ENCODE measurements at places on chromosomes 3 and 15. TPM values are rescaled to one million over a fixed set of nuclear protein-coding genes. Genes with fewer than 3 reads are reported as not detected.

HCLS1 gene
- 234 TPM for total RNA-seq

RAB43 gene
- 46.8 TPM for total RNA-seq

CORO2B gene
- total RNA-seq = not detected

IL17RB gene
- total RNA-seq = 1.2 TPM

GOLGA6L7 gene
- total RNA-seq = not detected

ADAMTSL3 gene
- not detected for total RNA-seq

NEDD4 gene
- total RNA-seq = 12.6 TPM

AMOTL2 gene
- not detected for total RNA-seq

GRCh38 chr3:51961602-51962569 is 5.4 kb downstream of the PCBP4 start:
- no peak for DNase-seq

GRCh38 chr3:46440531-46441294 is 24.0 kb downstream of the LTF start:
- peak; percentile 50 for DNase-seq

GRCh38 chr15:81724536-81724935 is 321.3 kb downstream of the MEX3B start:
- DNase-seq = no peak

DNA sequence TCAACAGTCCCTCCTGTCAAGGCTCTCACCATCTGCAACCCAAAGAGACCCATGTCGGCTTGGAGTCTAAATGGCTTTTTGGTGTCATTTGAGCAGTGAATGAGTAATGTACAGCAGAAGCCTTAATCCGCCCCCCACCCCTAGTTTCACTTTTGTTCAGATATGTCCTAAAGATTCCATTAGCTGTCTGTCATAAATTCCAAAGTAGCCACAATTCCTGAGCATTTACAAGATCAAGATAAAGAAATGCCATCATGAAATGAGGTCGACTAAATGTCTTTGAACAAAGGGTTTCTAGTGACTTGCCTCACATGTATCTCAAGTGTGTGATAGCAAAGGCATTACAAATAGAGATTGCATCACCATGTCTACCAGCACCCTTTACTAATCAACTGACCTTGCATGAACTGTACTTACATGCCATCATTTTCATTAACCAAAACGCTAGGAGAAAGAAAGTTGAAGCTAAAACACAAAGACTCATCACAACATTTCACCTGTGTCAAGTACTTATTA is 123.8 kb upstream of the PHLDB2 start:
- no peak for DNase-seq

DNA sequence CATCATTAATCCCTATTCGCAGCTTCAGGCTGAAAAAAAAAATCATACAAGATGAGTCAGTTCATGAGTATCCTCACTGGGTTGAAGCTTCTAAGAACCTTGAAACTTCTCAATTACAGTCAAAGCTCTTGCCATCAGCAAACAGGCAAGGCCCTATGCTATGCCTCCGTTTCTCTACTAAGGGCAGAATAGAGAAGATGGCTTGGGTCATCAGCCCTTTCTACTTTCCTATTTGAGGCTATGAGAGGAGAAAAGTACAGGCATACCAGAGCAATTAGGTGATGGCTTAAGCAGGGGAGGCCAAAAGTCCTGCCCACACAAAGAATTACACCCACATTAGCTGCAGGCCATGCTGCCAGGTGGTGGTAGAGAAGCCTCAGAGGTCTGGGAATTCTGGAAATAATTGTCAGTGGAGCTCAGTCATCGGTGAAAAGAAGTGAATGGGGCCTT is 89.0 kb downstream of the MRPL46 start:
- DNase-seq = no peak

- no peak for DNase-seq
These were observed 713.9 kb upstream of the GBE1 start for GRCh38 chr3:82475306-82475705.

DNA sequence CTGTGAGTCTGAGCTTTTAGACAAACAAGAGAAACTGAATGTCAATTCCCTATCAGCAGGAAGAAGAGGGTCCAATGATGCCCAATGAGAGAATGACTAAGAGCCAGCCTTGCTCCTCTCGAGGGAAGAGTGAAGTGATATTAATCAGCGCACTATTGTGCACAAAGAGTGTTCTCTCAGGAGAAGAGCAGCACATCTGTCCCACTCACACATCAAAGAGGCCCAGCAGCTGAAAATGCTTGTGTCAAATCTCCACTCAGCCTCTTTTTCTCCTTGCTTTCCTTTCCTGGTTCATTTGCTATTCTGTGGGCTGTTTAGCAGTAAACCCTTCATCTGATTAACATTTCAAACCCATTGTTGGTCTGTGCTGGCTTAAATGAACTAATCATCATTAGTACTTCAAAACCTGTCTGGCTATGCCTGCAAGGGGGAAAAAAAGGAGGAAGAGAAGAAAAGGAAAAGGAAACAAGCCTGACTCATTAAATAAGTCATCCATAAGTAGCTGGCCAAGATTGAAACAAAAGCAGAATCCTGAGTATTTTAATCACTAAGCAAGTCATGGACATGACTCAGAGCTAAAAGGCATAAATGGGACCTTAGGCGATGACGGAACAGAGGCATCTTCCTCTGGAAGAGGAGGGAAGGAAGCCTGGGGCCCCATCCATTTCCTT is 912.7 kb downstream of the TUSC7 start:
- DNase-seq = no peak

GRCh38 chr3:13174011-13174802 is 101.0 kb upstream of the IQSEC1 start:
- no peak for DNase-seq

DNA sequence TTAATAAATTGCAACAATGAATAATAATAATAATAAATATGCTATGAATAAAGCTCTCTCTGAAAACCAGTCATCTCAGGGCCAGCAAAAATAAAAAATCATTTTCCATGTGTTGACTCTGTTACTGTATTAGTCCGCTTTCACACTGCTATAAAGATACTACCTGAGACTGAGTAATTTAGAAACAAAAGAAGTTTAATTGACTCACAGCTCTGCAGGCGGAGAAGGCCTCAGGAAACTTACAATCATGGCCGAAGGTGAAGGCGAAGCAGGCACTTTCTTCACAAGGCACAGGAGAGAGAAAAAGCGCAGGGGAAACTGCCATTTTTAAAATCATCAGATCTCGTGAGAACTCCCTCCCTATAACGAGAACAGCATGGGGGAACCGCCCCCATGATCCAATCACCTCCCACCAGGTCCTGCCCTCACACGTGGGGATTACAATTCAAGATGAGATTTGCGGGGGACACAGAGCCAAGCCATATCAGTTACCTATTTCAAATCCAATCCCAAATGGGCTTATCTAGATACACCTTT is 224.1 kb downstream of the IGSF11 start:
- no peak for DNase-seq

DNA sequence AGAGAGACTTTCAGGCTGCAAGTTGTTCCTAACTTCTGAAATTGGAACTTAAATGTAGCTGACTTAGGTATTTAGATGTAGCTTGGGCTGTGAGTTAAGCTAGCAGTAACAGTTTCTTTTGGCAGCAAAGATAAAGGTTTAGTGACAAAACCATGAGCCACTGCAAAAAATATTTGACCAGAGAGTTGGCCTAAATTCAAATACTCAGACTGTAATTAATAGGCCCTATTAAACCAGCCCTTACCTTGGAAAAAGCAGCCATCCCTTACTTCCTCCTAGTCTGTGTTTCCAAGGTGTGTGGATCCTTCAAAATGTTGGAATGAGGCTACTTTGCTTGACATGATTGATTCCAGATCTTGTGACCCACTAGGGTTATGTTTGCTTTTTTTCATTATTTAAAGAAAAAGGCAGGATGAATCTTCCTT is 8.2 kb downstream of the TPM1 start:
- no peak for DNase-seq

DNA sequence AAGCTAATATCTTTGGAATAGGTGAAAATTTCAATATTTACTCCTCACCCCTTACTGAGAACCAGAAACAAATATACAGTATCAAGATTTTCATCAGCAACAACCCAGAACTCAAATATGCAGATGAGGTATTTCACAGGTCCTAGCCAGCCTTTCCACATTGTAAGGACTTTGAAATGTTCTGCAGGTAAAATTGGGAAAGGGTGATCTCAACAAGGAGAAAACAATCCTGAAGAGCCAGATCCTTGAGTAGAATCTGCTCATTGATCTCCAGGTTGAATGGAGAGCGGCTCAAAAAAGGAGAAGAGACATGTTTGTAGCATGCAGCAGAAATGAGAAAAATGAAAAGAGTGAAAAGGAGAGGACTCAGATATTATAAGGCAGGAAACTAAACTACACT is 493.3 kb upstream of the NAALADL2 start:
- DNase-seq = no peak

DNA sequence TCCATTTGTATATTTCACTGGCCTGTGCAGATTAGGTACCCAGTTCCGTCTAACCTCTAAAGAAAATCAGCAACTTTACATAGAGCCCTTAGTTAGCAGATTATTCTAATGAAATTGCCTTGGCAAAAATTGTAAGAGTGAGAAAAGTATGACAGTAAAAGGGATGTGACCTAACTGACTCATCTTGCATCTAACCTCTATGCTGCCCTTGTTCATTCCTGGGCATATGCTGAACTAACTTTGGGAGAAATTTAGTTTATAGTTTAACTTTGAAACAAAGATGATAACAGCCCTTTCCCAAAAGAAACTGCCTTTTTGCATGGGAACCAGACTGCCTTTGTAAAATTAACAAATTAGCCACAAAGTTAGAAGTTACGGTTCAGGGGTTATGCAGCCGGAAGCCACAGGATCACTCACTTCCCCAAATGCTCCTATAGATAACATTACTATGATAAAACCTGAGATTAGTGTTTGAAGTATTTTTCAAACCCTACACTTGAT is 839.8 kb upstream of the ALCAM start:
- no peak for DNase-seq

- no peak for DNase-seq
These were observed 36.0 kb downstream of the FOXP1 start for GRCh38 chr3:71547249-71548198.

DNA sequence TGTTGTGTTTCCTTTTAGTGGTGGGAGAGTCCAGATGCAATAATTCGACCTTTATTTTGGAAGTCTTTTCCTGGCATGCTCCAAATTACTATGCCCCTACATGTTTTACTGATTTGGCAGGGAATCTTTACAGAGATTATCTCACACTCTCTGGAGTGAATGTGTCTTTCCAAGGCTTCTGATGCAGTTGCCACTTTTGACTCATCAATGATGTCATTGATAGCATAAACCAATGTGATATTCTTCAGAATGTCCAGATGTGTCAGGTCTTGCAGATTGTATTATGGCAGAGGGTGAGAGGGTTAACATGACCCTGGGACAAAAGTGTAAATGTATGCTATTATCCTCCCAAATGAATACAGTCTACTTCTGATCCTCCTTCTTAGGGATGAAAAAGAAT is 9.7 kb downstream of the RTP4 start:
- DNase-seq = no peak

GRCh38 chr3:194872669-194872977 is 186.9 kb downstream of the FAM43A start:
- DNase-seq = no peak

DNA sequence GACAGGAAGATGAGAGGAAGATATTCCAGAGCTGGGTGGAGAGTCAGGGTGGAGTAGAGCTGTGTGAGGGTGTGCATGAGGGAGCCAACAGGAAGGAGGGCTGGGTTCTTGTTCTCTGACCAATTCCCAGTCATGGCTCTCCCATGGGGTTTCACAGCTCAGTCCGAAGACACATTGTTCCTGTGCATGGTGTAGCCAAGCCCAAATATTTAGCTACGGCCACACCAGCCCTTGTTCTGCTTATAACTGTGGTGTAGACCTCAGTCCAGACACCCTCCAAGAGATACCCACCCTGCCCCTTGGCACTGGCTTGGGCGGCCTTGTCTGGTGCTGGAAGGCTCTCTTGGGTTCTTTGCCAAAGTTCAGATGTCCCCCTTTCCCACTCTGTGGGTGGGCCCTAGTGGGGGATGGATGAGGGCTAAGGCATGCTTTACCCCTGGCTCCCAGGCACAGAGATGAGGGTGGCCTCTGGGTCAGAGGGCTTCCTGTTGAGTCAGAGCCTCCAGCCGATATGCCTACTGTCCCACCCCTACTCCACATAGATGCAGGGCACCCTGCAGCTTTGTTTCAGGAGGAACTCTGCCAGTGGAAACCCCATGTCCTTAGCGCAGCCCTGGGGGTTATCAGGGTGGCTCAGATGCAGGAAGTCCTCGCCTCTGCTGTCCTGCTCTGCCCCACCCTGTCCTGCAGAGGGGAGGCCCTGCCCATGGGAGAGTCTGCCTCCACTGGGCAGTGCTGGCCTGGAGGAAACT is 271.2 kb upstream of the CTDSPL start:
- DNase-seq = no peak

DNA sequence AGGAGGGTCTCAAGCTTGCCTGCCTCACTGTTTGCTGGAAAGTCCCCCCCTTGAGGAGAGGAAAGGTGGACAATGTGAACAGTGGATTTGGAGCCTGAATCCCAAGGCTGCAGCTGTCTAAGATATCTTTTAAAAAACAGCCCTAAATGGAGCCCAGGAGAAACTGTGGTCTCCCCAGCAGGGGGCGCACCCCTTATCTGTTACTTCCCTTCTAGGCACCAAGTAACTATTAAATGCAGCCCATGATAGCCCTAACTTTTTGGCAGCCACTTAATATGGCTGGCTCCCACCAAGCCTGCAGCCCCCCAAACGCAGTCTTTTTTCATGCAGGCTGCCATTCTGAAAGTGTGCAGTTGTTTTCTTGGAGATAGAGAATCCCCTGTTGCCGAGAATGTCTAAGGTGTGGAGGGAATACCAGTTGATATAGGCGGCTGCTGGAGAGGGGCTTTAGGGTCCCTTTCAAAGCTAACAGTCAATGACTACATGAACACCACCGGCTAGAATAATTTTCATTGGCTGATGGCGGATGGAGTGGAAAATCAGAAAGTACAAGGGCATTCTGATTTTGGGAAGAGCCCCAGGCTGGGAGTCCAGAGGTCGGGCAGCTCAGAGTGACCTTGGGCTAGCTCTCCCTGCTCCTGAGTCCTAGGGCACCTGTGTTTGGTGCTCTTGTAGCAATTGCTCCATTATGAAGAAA is 1.3 kb downstream of the RHCG start:
- no peak for DNase-seq

DNA sequence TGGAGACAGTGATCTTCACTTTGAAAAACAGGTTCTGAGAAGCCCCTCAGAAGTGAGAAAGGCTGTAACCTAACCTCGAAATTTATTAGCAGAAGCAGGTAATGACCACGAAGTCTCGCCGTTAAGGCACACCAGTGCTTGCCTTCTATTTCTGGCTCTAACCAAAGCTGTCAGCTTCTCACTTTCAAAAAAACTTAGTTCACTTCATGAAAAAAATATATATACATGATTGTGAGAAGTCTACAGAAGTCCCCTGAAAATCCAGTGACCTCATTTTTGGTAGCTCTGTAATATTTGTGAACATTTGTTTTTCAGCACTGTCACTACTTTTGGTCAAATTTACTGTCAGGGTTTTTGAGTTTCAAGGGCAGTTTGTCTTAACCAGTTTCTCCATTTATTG is 19.1 kb upstream of the AKAP13 start:
- no peak for DNase-seq

- DNase-seq = no peak
These were observed 4.5 kb downstream of the EOGT start for GRCh38 chr3:69008980-69009379.

DNA sequence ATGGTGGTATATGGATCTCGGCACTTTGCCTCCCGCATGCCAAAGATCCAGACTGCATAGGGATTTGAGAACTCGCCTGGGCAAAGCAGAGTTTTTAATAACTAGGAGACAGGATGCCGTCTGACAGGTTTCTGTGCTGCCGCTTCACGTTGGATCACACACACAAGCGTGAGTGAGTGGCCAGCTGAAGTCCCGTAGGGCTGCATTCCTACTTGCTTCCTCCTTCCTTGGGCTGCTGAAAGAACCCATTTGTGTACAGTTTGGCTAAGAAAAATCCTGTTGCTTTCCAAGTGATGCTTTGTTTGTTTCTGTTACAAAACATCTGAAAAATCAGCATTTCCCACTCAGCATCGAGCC is 604.3 kb upstream of the CFAP20DC start:
- DNase-seq = no peak

Data from activated T-helper 1 cell treated with anti-CD3 and anti-CD28 coated beads, Interleukin-12 subunit alpha, Interleukin-12 subunit beta, Interleukin-2, Interleukin-4 antibody, amounts not matched to agents 30 ng/mL and 10 ng/mL and 1 ng/mL, durations not matched to agents 14 hours and 24 hours and 36 hours (primary cell).